ENCODE measurements at places on chromosomes 2 and 18.

DNA sequence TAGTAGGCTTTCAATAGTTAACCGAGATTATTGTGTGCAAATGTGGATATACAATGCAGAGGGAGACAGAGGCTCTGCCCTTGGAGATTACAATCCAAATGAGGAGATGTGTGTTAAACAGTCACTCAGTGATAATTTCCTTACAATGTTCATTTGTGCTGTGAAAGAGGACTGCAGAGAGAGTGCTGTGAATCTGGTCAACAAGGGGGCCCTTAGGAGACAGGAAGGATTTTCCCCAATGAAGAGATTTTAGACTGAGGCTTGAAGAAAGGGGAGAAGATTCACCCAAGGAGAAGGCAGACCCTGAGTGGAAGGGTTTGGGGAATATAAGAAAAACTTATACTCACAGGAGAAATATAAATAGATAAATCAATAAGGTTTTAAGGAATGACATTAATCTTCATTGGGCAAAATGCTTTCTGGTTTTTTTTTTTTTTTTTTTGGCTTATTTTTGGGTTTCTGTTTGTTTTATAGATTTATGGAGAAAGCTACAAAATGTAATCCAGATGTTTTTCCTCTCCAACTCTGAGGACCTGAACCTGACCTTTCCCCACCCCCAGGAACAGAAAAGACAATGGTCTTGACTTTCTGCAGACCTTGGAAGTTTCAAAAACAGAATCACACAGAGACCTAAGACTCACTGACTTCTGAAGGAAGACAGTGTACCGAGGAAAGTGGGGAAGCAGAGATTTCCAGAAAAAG lies 151.3 kb upstream of the SERPINE2 start:
- no peak for DNase-seq

- DNase-seq = no peak
Measured at GRCh38 chr2:213157242-213157641, 5.8 kb upstream of the IKZF2 start.

DNA sequence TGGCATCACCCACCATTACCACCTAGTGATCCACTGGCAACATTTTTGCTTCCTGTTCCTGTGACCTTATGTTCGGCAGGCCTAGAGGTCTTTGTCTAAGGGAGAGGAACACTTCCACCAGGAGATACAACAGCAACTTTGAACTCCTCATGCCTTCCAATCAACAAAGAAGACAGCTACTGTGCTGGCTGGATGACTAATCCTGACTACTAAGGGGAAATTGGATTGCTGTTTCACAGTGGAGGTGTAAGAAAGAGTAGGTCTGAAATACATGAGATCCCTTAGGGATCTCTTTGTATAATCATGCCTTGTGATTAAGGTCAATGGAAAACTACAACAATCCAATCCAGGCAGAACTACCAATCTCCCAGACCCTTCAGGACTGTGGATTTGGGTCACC lies 45.2 kb downstream of the EIF2AK3 start:
- DNase-seq = no peak

DNA sequence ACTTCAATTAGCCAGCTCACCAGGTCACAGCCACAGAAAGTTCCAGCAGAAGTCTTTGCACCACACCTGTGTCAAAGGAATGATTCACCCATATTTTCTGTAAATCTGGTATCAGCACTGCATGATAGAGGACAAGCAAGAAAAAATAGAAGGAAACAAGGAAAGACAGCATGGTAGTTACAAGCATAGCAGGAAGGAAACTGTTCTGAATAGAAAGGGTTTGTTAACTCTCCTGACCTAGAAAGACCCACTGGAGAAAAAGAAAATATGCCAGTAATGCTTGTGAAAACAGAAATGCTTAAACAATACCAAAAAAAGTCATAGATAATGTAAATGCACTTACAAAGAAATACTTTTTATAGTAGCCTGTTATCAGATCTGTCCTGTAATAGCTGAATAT lies 40.8 kb downstream of the SCRN3 start:
- DNase-seq = no peak

GRCh38 chr2:11659851-11660250 lies 10.1 kb downstream of the NTSR2 start:
- DNase-seq = no peak

DNA sequence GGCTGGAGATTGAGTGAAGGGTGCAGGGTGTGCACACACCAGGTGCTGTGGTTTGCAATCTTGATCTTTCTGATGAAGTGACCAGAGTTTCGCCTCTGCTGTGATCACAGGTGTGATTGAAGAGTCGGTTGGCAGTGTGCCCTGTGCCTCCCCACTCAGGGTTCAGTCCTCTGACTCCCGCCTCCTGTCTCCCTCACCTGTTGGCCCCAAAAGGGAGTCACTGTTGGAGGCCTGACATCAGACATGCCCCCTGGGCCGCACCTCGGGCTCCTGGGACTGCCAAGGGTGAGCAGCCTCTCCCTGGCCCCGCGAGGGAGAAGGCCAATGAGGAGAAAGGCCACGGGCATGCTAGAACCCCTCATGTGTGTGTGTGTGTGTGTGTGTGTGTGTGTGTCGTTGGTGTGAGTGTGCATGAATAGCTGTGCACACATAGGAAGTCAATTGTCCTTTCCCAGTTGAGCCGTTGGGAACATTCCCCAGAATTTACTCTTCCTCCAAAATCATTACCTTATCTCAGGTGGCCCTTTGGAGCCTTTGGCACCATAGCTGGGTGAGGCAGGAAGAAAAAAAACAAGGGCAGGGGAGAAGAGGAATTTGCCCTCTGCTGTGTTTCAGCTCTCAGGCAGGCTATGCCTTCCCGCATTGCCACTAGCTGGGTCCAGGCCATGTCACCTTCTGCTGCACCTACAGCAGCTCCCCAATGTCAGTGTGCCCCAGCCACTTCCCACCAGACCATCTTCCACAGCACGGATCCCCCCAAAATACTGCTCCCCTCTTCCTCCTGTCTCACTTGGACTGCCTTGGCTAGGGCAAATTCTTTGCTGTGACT lies 78.1 kb upstream of the LAPTM4A start:
- no peak for DNase-seq

- DNase-seq = no peak
Measured at GRCh38 chr2:188176620-188177019, 115.1 kb upstream of the GULP1 start.

All from DND-41 (cell line).